Immature natural killer cell (primary cell): ENCODE measurements at places on chromosomes 7 and 10.

DNA sequence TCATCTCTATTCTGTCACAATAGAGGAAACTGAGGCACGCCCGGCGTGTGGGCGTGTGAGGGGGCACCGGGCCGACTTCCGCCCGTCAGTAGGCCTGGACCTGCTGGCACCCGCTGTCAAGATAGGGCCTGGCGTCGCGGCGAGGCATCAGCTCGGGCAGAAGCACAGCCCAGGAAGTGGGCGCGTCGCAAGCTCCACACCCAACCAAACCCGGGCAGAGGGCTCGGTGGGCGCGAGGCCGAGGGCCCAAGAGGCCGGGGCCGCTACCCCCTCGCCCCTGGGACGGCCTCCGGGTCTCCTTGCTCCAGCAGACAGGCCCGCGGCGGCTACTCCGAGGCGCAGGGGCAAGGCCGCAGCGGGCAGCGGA, 91.2 kb downstream of the SPAG6 start:
- no peak for DNase-seq

DNA sequence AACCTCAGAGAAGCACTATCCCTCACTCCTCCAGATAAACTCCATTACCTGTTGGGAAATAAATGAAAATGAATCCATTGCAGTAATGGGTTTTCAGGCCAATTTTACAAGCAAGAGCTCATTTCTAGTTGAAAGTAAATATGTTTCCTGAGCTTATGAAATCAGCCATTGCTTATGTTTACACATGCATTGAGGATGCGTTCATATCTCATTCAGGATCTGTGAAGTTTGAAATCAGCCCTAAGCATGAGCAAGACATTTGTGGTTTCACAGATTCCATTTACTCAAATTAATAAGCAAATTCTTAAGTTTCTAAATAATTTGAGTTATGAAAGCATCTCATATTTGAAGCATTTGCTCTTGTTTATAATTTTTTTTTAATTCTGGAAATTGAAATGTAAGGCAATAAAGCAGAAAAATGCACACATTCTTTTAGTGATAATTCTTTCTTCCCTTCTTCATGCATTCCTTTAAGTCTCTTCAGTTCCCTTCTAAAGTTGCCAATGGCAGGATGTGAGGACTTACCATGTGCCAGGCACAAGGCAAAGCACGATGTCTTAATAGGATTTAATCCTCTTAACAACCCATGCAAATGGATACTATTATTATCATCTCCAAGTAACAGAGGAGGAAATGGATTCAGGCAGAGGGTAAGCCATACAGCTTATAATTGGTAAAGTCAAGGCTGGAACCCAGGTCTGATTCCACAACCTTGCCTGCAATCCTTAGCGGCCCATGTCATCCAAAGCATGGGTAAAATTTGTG, 35.0 kb upstream of the CTTNBP2 start:
- DNase-seq = no peak

DNA sequence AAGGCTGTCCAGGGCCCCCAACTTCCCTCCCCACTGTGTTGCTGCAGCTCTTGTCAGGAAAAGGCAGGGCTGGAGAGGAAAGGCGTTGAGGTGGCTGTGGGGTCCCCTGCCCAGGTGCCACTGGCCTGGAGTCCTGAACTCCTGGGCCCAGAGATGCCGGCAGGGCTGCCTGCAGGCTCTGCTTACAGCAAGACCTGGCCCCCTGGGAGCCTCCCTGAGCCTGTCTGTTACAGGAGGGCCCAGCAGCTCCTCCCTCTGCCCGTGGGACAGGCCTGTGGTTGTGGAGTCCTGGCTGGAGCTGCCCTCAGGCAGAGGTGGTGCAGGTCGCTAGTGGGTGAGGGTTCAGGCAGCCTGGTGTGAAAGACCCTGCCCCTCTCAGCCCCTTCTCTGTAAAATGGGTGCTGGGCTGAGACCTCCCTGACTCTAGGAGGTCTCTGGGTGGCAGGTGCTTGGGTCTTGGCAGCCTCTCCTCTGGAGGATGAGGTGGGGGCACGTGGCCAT, 9.9 kb downstream of the ANTXRL start:
- DNase-seq = no peak

GRCh38 chr7:140213684-140214074, 36.9 kb upstream of the KDM7A start:
- DNase-seq = no peak

DNA sequence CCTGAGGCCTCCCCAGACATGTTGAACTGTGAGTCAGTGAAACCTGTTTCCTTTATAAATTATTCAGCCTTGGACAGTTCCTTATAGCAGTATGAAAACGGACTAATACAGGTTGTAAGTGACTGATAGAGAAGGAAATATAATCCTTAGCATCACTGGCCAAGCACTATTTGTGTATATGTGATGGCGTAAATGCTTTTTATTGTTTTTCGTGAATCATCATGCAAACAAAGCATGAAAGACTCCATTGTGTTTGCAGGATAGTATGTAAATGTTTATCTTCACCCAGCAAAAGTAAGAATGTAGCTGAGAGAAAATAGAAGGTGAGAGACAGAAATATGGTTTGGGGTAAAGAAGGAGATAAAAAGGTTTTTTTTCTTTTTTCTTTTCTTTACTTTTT, 92.5 kb upstream of the LRGUK start:
- no peak for DNase-seq

DNA sequence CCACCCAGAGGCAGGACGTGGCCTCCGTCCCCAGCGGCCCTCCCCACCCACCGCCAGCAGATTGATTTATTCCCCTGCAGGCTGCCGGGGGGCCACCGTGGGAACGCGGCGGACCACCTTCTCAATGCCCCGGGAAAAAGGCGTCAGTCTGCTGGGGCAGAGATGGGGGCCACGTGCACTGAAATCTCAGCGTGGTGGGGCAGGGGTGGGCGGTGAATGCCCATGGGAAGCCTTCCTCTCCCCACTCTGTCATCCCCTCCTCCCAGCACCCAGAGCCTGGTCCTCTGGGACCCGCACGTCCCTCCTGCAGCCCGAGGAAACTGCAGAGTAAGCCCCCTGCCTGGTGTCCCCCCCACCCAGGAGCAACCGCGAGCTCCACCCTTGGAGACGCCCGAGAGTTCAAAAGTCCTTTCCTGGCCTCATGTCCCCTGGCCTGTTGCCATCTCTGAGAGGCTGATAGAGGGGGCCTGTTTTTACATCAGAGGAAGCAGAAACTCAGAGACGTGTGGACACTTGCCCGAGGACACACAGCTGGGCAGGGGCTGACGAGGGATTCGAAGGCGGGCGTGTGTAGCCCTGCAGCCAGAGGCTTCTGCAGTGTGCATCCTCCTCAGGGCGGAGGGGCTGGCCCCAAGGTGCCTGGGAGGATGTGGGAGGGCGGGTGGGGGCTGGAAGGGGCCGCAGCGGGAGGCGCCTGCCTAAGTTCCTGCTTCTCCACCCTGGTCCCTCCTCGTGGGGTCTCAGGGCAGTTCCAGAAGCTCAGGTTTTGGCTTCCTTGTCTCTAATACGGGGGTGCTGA, 21.8 kb downstream of the UNCX start:
- DNase-seq = no peak

GRCh38 chr7:146875237-146875785, 758.7 kb downstream of the CNTNAP2 start:
- no peak for DNase-seq

GRCh38 chr7:134211817-134212216, 84.7 kb downstream of the LRGUK start:
- DNase-seq = no peak
